Activated CD4-positive, alpha-beta T cell treated with anti-CD3 and anti-CD28 coated beads, Interleukin-2, amount 50 U/mL, for 24 hours (primary cell): ENCODE measurements at places on chromosomes 3 and 15.

GRCh38 chr3:59258550-59259260, 208.9 kb upstream of the CFAP20DC start:
- DNase-seq: no peak

DNA sequence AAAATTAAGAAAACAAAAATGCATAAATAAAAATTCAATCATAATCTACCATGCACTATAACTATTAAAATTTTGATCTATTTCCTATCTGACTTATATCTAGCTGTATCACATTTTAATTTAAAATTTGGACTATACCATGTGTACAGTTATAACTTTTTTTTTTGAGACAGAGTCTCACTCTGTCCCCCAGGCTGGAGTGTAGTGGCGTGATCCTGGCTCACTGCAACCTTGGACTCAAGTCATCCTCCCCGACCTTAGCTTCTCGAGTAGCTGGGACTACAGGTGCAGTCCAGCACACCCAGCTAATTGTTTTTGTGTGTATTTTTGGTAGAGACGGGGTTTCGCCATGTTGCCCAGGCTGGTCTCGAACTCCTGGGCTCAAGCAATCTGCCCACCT, 119.9 kb downstream of the ADAM10 start:
- DNase-seq: no peak

DNA sequence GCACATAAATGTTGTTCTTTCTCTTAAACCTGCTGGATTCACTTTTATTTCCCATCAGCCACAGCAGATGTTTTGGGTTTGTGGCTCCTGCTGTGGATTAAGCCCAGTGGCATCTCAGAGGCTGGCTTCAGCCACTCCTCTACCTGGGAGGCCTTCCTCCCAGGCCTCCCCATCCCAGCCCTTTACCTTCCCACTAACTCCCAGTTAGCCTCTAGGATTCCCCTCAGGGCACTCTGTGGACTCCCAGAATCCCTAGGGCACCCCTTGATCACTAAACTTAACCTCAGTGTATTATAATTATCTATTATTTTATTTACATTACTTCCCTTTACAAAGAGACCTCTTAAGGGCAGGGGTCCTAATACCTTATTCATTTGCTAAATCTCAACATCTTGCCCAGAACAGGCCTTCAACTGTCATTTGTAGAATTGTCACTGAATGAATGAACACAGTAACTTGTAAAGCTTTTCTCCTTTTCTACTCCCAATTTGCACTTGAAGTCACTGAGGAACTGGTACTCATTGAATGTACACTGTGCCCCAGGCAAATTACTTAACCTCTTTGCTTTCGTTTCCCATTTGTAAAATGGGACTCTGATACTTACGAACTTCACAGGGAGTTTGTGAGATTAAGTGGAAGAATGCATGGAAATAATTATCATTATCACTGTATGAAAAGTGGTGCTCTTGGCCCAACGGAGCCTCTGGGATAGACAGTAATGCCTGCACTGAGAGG, 8.3 kb downstream of the CCDC13 start:
- no peak for DNase-seq

- no peak for DNase-seq
These were observed 62.5 kb downstream of the CBLB start for GRCh38 chr3:105806359-105806758.

DNA sequence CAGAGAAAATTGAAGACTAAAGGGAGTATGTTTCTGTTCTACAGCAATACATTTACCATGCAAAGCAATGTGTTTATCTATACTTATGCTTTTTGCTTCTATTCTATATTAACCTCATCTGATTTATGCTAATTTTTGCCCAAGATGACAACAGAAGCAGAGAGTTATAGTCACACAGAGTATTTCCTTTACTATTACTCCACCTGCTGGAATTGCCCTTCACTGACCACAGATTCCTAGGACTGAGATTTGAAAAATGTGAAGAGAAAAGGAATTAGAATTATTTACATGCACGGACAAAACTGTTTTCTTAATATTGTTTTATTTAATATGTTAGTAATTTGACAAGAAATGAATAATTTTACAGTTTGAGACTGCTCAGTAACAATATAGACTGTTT, 745.6 kb downstream of the VGLL3 start:
- DNase-seq: no peak

- no peak for DNase-seq
These were observed 38.6 kb upstream of the HACD2 start for GRCh38 chr3:123623346-123623880.

- DNase-seq: no peak
These were observed 10.8 kb downstream of the UMPS start for GRCh38 chr3:124741027-124741426.

- DNase-seq: no peak
These were observed 338.6 kb downstream of the FOXP1 start for GRCh38 chr3:71244826-71245488.

DNA sequence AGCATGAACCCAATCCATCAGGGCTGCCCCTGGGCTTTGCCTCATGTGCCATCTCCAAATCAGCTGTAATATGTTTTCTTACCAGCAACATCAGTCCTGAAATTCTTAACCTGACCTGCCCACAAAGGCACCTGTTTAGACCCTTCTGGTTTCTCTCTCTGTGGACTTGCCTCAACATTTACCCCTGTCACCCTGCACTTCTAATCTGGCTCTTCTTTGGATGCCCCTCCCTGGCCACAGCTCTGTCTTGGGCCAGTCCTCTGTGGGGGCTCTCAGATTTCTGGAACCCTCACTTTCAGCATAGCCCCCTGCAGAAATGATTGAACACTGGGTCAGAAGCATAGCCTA, 168.7 kb upstream of the STAC start:
- no peak for DNase-seq

DNA sequence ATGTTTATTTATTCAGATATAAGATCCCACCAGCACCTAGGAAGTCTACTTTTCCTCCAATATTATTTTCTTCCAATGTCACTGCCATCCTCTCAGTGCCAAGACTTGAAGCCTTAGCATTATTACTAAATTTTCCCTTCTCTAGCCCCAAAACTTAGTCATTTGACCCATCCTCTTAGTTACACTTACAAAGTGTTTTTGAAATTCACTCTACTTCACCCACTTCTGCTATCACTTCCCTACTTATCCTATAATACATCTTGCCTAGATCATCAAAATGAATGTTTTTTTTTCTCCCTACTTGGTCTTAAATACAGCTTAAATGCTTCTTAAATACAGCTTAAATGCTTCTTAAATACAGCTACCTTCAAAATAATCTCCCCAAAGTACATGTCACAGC, 376.6 kb downstream of the RSL24D1 start:
- no peak for DNase-seq
